ENCODE measurements at places on chromosomes 16 and 17. TPM values are rescaled to one million over a fixed set of nuclear protein-coding genes. Genes with fewer than 3 reads are reported as not detected.
A peak's percentile ranks its signal among the peaks of the same experiment; 100 is the strongest.

The KRT15 gene
- total RNA-seq = 0.41 TPM

The MYL11 gene
- total RNA-seq = not detected

The KRTAP4-1 gene
- total RNA-seq = not detected

The DPEP2 gene
- 0.77 TPM for total RNA-seq

The AANAT gene
- not detected for total RNA-seq

The RFFL gene
- 15.9 TPM for total RNA-seq

The GNG13 gene
- not detected for total RNA-seq

The AOC3 gene
- 11.8 TPM for total RNA-seq

The EIF3CL gene
- 42.6 TPM for total RNA-seq

The SEPTIN12 gene
- total RNA-seq = not detected

- peak; percentile 31 for DNase-seq
- no peaks in the 10 kb centered on the region for H3K27me3 ChIP-seq
- no peaks in the 10 kb centered on the region for H3K4me1 ChIP-seq
- no peak overlapping the region for H3K4me3 ChIP-seq
These were observed 9.0 kb upstream of the CDH5 start for GRCh38 chr16:66357523-66357928.

GRCh38 chr17:19943026-19943425 lies 34.6 kb downstream of the AKAP10 start:
- no peak overlapping the region for H3K27ac ChIP-seq
- H3K4me1 ChIP-seq = no peaks in the 10 kb centered on the region
- no peak overlapping the region for H3K4me3 ChIP-seq
- H3K36me3 ChIP-seq = no peaks in the 10 kb centered on the region

- peak overlapping the region; percentile 96 for H3K27ac ChIP-seq
- no peaks in the 10 kb centered on the region for H3K36me3 ChIP-seq
These were observed 40.8 kb downstream of the YPEL2 start for GRCh38 chr17:59372138-59372751.

DNA sequence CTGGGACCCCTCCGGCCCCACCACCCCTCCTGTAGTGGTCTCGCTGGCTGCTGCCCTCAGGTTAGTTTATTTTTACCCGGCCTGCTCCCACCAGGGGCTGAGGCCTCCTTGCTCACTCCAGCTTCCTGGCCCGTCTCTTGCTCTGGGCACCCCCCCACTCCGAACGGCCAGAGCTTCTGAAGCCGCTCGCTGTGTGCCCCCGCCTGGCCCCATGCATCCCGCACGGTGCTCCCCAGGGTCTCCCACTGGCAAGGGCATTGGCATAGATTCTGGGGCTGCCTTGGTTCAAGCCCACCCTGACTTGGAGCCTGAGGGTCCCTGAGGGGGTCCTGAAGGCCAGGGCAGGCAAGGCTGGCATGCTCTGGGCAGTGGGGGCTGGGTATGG lies 186.4 kb downstream of the SEC14L1 start:
- no peaks in the 10 kb centered on the region for H3K27me3 ChIP-seq
- no peaks in the 10 kb centered on the region for H3K36me3 ChIP-seq
- peak; percentile 20 for DNase-seq

DNA sequence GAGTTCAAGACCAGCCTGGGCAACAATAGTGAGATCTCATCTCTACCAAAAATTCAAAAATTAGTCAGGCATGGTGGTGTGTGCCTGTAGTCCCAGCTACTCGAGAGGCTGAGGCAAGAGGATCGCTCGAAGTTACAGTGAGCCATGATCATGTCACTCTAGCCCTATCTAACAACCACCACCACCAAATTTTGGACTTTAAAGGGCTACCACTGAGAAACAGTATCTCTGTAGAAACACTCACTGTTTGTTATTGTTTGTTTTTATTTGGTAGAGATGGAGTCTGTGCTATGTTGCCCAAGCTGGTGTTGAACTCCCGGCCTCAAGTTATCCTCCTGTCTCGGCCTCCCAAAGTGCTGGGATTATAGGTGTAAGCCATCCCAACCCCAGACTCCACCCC lies 1.3 kb upstream of the UBALD2 start:
- no peaks in the 10 kb centered on the region for H3K27me3 ChIP-seq
- H3K27ac ChIP-seq = no peak overlapping the region
- no peak for DNase-seq
- peaks cover 17% of the 10 kb centered on the region for H3K4me1 ChIP-seq
- no peak overlapping the region for H3K4me3 ChIP-seq

- H3K36me3 ChIP-seq = no peaks in the 10 kb centered on the region
- no peak overlapping the region for H3K27ac ChIP-seq
- no peak overlapping the region for H3K4me3 ChIP-seq
- no peak for DNase-seq
- H3K27me3 ChIP-seq = no peaks in the 10 kb centered on the region
- H3K4me1 ChIP-seq = no peaks in the 10 kb centered on the region
These were observed 11.5 kb downstream of the KCNJ16 start for GRCh38 chr17:70086516-70086915.

- no peaks in the 10 kb centered on the region for H3K36me3 ChIP-seq
- no peak overlapping the region for H3K27ac ChIP-seq
- H3K4me1 ChIP-seq = peaks cover 30% of the 10 kb centered on the region
- peak; percentile 87 for DNase-seq
These were observed 28.2 kb downstream of the ACTG1 start for GRCh38 chr17:81484195-81484979.

DNA sequence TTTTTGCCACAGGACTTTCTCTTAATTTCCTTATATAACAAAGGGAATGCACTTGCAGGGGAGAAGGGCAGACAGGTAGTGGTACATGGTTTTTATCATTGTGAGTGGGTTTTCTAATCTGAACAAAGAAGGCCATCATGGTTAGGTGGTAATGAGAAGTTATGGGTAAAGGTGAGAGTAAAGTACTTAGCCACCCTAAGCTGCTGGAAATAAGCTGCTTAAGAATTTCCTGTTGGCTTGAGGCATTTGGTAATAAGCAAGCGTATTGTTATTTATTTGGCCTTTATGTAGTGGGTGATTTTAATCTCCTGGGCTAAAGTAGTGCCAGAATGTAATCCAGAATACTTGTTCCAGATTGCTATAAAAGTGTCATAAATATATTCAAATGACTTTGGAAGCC lies 27.1 kb downstream of the TAC4 start:
- H3K4me1 ChIP-seq = no peaks in the 10 kb centered on the region
- no peak for DNase-seq
- no peaks in the 10 kb centered on the region for H3K36me3 ChIP-seq
- H3K27ac ChIP-seq = no peak overlapping the region
- no peaks in the 10 kb centered on the region for H3K27me3 ChIP-seq
- no peak overlapping the region for H3K4me3 ChIP-seq

GRCh38 chr17:38735161-38735997 lies 5.2 kb downstream of the CISD3 start:
- no peaks in the 10 kb centered on the region for H3K27me3 ChIP-seq
- peak; percentile 69 for DNase-seq
- H3K36me3 ChIP-seq = no peaks in the 10 kb centered on the region

DNA sequence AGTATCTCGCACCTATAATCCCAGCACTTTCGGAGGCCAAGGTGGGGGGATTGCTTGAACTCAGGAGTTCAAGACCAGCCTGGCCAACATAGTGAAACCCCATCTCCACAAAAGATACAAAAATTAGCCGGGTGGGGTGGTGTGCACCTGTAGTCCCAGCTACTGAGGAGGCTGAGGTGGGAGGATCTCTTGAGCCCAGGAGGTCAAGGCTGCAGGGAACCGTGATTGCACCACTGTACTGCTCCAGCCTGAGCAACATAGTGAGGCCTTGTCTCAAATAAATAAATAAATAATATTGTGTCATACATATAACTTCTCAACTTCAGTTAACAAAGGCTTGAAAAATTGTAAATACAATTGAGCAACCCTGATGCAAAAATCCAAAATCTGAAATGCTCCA lies 8.2 kb downstream of the AMFR start:
- no peak overlapping the region for H3K4me3 ChIP-seq

- H3K4me3 ChIP-seq = no peak overlapping the region
- no peaks in the 10 kb centered on the region for H3K27me3 ChIP-seq
These were observed 26.7 kb upstream of the CFAP20 start for GRCh38 chr16:58155839-58156238.

DNA sequence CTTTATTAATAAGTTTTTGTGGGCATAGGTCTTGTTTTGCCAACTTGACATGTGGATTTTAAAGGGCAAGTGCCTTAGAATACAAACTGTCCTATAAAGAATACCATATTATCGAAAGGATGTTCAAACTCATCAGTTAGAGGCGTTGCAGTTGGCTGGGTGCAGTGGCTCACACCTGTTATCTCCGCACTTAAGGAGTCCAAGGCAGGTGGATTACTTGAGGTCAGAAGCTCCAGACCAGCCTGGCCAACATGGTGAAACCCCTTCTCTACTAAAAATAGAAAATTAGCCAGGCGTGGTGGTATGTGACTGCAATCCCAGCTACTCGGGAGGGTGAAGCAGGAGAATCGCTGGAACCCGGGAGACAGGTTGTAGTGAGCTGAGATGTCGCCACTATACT lies 472.0 kb downstream of the WWOX start:
- no peak for DNase-seq
- H3K36me3 ChIP-seq = no peaks in the 10 kb centered on the region
- H3K4me1 ChIP-seq = no peaks in the 10 kb centered on the region
- no peak overlapping the region for H3K27ac ChIP-seq

DNA sequence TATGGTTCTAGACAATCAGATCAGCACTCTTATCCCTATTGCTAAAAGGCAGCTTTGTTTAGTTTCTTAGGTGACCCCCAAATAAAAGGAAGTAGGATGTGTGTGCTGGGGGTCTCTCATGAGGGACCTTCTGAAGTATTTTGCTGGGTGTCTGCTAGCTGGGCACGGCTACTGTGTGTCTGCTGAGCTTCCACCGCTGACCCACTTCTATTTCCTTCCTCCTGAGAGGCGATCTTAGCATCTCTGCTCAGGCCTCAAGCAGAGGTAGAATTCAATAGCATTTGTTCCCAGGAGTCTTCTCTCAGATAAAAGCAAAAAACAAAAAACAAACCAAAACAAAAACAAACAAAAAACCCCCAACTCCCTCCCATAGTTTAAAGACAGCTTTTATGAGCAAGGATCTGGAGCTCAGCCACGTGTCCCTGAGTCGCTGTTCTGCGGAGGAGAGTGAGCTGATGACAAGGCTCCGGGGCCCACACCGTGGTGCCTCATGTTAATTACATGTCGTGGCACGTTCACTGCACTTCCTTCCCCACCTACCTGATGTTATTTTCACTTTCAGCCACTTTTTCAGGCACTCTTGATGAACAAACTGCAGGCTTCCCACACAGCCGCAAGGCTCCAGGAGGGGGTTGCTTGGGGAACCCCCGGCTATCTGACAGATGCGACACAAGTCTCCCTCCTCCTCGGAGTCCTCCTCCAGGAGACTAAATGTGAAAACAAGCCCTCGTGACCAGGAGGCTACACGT lies 83.5 kb downstream of the MARCHF10 start:
- no peak overlapping the region for H3K27ac ChIP-seq
- DNase-seq = no peak
- H3K36me3 ChIP-seq = no peaks in the 10 kb centered on the region
- no peaks in the 10 kb centered on the region for H3K4me1 ChIP-seq
- no peaks in the 10 kb centered on the region for H3K27me3 ChIP-seq

DNA sequence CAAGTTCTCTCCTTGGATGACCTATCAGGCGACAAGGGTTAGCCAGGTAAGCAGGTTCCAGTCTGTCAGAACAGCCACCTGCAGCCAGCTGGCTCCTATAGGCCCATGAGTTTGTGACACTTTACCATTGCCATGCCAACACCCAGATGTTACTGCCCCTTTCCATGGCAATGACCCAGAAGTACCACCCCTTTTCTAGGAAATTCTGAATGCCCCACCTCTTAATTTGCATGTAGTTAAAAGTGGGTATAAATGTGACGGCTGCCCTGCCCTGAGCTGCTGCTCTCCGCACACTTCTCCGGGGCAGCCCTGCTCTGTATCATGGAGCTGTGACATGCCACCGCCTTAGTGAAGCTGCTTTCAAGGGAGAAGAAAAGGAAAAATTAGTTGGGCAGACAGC lies 10.0 kb upstream of the SECTM1 start:
- no peak overlapping the region for H3K27ac ChIP-seq
- H3K4me3 ChIP-seq = no peak overlapping the region
- no peaks in the 10 kb centered on the region for H3K36me3 ChIP-seq
- H3K27me3 ChIP-seq = no peaks in the 10 kb centered on the region

GRCh38 chr17:72987166-72987565 lies 105.3 kb downstream of the SLC39A11 start:
- H3K36me3 ChIP-seq = no peaks in the 10 kb centered on the region
- no peaks in the 10 kb centered on the region for H3K4me1 ChIP-seq
- no peak overlapping the region for H3K4me3 ChIP-seq
- no peak overlapping the region for H3K27ac ChIP-seq
- DNase-seq = no peak

DNA sequence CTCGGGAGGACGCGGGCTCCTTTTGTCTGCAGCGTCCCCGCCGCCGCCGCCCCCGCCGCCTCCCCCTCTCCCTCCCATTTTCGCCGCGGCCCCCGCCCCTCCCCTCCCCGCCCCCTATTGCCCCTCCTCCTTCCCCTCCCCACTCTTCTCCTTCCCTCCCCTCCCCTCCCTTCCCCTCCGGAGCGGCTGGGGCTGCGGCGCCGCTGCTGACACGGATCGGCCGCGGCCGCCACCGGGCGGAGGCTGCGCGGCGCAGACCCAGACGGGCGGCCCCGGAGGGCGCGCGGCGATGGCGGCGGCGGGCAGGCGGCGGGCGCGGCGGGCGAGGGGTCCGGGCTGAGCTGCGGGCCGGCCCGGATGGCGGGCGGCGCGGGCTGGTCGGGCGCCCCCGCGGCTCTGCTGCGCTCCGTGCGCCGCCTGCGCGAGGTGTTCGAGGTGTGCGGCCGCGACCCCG lies at the start of gene RAB11FIP4:
TSS of gene RAB11FIP4 (plus strand) at position 180 of the 454 bp plus-strand sequence. CDS start at position 358, 178 bp downstream.
- no peak within 1 kb of the TSS for H3K27ac ChIP-seq
- no peaks in the 10 kb centered on the region for H3K4me1 ChIP-seq
- H3K4me3 ChIP-seq = peak within 1 kb of the TSS; percentile 21
- no peaks in the 10 kb centered on the region for H3K27me3 ChIP-seq
- DNase-seq = no peak

DNA sequence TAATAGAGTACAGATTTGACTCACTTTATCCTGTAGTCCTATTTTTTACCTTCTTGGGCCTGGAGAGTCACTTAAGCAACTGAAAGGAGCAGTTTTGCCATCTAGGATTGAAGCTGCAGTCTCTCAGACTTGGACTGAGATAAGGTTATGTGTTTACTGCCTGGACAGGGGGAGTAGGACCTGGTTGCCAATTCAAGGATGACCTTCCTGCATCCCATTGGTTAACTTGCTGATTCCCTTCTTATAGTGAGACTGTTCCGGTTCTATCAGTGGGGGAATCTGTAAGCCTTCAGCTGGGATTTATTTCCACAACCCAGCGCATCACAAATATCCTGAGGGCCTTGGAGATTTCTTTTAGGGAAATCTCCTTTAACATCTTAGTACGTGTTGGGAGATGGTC lies 2.9 kb downstream of the UBN1 start:
- DNase-seq = no peak
- H3K27me3 ChIP-seq = no peaks in the 10 kb centered on the region
- no peaks in the 10 kb centered on the region for H3K36me3 ChIP-seq
- no peak overlapping the region for H3K27ac ChIP-seq
- H3K4me3 ChIP-seq = no peak overlapping the region
- no peaks in the 10 kb centered on the region for H3K4me1 ChIP-seq

DNA sequence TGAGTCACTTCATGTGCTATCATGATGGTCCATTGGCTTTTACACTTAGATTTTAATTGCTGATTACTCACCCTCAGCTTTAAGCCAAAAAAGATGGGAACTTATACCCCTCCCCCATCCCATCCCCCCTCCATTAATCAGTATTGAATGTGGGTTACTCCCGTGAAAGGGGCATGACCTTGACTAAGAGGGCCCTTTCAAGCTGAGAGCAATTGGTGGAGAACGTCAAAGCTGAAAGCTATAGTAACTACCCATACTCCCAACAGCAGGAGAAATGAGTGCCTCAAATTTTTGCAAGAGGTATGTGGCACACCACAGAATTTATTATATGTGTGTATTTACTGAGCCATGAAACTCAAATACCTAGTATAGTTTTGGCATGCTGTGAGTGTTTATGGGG lies 99.7 kb upstream of the CDH8 start:
- H3K4me1 ChIP-seq = no peaks in the 10 kb centered on the region
- H3K36me3 ChIP-seq = no peaks in the 10 kb centered on the region
- no peak for DNase-seq
- no peak overlapping the region for H3K27ac ChIP-seq
- H3K4me3 ChIP-seq = no peak overlapping the region
- H3K27me3 ChIP-seq = no peaks in the 10 kb centered on the region
